ENCODE measurements at places on chromosomes 12 and 14. TPM values are rescaled to one million over a fixed set of nuclear protein-coding genes. Genes with fewer than 3 reads are reported as not detected.

The IL22 gene
- total RNA-seq = not detected

The HHIPL1 gene
- total RNA-seq = 0.15 TPM

The CCDC196 gene
- total RNA-seq = not detected

The FRMD6 gene
- total RNA-seq = 15.9 TPM

The GNB3 gene
- not detected for total RNA-seq

The SLC25A47 gene
- total RNA-seq = 1.3 TPM

The POTEM gene
- total RNA-seq = not detected

The C12orf54 gene
- not detected for total RNA-seq

The ZNF891 gene
- 0.47 TPM for total RNA-seq

The KIF26A gene
- total RNA-seq = 3.3 TPM

The GNPTAB gene
- 14.6 TPM for total RNA-seq

The FIGNL2 gene
- total RNA-seq = 0.25 TPM

The TROAP gene
- total RNA-seq = not detected

The HOXC11 gene
- 1.1 TPM for total RNA-seq

The EPS8 gene
- 48.4 TPM for total RNA-seq

The PSMB5 gene
- 437 TPM for total RNA-seq

The SDR9C7 gene
- total RNA-seq = not detected

The ABCD2 gene
- total RNA-seq = 0.10 TPM

The ARHGEF25 gene
- total RNA-seq = 3.3 TPM

The DDX23 gene
- 78.3 TPM for total RNA-seq

The NXPH4 gene
- total RNA-seq = not detected

The FOXG1 gene
- total RNA-seq = not detected

The TEX22 gene
- not detected for total RNA-seq

The FAM181A gene
- total RNA-seq = not detected

The ESPL1 gene
- 0.44 TPM for total RNA-seq

The NOVA1 gene
- 4.0 TPM for total RNA-seq

The TSHR gene
- total RNA-seq = not detected

The MYRFL gene
- total RNA-seq = not detected

The POMT2 gene
- 27.0 TPM for total RNA-seq

The SALL2 gene
- 1.1 TPM for total RNA-seq

The SVOP gene
- total RNA-seq = not detected

The B4GALNT3 gene
- 1.9 TPM for total RNA-seq

The SLC6A12 gene
- not detected for total RNA-seq

The NGB gene
- total RNA-seq = not detected

The ADAM21 gene
- total RNA-seq = not detected

The OR4E2 gene
- total RNA-seq = not detected

The FAM186B gene
- total RNA-seq = 0.31 TPM

The PMCH gene
- total RNA-seq = not detected

The DIP2B gene
- total RNA-seq = 12.2 TPM

The LRRC10 gene
- total RNA-seq = not detected

The PTPRB gene
- 13.3 TPM for total RNA-seq

The LRIG3 gene
- 8.1 TPM for total RNA-seq

The USP44 gene
- total RNA-seq = 0.31 TPM

The CEP170B gene
- total RNA-seq = 4.5 TPM

The AMN gene
- total RNA-seq = 0.42 TPM

The GPR162 gene
- total RNA-seq = 0.20 TPM

The METTL17 gene
- total RNA-seq = 33.9 TPM
